ENCODE measurements at places on chromosomes 3 and 15.
A peak's percentile ranks its signal among the peaks of the same experiment; 100 is the strongest.

GRCh38 chr15:84022516-84022915 lies 213.1 kb upstream of the GOLGA6L4 start:
- DNase-seq: no peak

DNA sequence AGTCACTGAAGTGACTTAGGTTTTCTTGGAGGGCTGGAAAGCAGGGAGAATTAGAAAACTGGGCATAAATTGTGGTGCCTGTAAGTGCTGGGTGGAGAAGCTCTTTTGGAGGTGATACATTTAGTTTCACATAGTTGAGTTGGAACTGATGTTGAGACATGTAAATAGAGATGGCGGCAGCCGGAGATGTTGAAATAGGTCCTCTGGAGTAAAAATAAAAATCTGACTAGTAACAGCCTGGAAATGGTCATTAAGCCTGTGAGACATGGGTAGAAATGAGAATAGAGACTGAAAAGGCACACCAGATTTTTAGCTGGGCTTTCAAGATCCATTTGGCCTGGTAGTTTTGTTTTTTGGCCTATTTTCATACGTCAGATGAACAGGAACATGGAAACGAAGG lies 2.9 kb upstream of the NIT2 start:
- no peak for DNase-seq

DNA sequence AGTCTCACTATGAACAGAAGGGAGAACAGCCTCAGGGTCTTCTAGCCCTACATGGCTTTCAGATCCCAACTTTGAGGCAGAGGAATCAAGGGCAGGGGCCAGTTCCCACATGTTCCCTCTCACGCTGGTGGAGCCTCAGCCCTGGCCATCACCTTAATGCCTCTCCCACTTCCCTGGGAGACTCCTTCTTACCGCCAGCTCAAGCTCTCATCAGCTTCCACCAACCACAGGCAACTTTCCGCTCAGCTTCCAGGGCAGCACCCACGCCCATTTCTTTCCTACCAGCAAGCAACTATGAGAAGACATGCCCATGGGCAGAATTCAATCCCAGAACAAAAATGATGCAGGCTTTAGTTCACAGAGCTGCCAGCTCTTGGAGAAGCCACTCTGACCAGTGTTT lies 63.5 kb downstream of the RUBCN start:
- DNase-seq: no peak

DNA sequence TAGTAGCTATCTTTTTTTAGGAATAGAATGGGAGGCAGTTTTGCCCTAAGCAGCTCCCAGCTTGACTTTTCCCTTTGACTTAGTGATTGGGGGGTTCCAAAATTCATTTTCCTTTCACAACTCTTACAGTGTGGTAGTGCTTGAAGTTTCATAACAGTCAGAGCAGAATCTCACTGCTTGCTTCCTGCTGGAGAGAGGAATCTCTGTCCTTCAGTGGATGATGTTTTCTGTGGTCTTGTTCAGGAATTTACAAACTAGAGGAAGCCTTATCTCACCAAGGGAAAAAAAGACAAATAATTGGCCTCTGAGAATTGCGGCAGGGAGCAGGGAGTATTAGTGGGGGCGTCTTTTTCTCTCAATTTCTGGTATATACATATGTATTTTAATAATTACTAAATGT lies 326.6 kb upstream of the C2CD4B start:
- no peak for DNase-seq

DNA sequence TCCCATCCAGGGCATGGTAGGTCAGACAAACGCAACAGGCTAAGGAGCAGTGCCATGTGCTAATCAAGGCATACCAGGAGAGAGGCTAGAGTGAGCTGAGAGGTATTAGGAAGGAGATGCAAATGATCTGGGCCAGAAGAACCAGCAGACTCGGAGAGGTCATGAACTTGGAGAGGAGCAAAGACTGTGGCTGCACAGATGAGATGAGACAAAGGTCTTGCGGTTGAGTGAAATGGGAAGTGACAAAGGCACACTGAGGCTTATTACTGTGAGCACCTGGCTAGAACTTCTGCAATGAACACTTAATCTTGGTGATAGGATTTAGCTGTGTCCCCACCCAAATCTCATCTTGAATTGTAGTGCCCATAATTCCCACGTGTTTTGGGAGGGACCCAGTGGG lies 380.2 kb downstream of the ULK4 start:
- DNase-seq: no peak

GRCh38 chr15:80579611-80580010 lies 115.5 kb upstream of the ABHD17C start:
- DNase-seq: no peak

GRCh38 chr3:56845505-56845904 lies 43.8 kb upstream of the ARHGEF3 start:
- DNase-seq: no peak

DNA sequence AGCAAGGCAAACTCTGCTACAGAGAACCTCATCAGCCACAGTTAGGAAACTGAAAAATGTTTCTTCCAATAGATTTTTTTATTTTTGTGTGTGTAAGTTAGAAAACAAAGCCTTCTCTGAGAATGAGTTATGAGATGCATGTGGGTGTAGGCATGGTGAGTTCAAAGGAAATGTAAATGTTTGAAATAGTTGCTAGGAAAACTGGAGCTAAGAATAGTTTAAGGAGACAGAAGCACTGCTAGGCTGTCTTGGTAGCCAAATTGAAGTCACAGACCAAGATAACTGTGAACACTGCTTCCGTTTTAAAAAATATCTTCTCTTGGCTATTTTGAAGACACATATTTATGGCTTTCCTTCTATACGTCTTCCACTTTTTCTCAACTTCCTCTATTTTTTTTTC lies 1501.2 kb upstream of the CADM2 start:
- no peak for DNase-seq

- DNase-seq: peak; percentile 13
Observed at GRCh38 chr15:65937476-65937875, 68.2 kb downstream of the RAB11A start.

- DNase-seq: peak; percentile 34
Observed at GRCh38 chr15:30905821-30906220, 2.1 kb downstream of the FAN1 start.

GRCh38 chr3:142028243-142028777 lies 121.0 kb downstream of the TFDP2 start:
- DNase-seq: peak; percentile 53

GRCh38 chr15:85073556-85074194 lies 92.0 kb downstream of the PDE8A start:
- DNase-seq: peak; percentile 21

DNA sequence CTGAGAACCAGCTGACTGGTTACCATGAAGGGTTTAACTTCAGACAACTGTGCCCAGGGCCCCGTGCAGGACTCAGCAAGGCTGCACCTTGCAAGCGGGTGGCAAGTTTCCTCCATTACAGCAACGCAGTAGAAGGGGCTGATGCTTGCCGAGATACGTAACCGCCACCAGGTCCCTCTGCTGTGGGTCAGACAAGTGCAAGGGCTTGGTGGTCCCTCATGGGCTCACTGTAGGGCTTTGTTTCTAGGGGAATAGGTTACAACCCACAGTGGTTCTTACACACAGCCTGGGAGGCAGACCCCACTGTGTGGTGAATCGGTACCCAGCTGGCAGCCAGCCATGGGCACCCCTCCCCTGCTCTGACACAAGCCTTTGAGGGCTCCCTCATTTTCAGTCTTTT lies 15.5 kb upstream of the SNRPA1 start:
- no peak for DNase-seq

GRCh38 chr3:20458994-20459716 lies 273.1 kb upstream of the SGO1 start:
- no peak for DNase-seq

DNA sequence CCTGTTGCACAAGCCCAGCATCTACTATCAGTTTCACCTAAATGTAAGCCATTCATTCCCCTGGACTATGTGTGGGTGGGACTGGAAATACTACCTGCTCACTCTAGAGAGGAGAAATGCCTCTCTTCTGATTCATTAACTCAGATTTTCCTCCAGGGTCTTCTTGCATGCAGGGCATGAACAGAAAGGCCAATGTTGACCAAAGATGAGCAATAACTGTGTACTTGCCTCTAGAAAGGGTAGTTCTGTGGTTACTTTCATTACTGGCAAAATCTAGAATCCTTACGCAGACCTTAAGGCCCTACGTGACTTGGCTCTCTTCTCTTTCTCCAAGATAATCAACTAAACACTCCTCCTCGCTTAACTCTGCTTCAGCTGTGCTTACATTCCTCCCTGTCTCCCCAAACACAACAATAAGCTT lies 81.4 kb upstream of the PSMD6 start:
- no peak for DNase-seq

DNA sequence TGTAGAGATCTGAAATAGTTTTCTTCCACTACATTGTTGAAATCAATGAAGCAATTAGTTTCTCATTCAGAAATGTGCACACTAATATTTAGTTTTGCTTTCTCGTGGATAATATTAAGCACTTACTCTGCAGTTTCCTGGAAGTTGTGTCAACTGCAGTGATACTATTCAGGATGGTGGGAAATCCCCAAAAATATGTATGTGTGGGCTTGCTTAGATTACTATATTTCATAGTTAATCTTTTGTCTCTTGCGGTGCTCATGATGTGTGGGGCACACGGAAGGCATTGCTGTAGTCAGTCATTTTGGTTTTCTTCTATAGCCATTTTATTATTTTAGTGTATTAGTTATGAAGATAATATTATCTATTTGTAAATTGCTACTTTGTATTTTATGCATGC lies 19.7 kb downstream of the RAB11A start:
- no peak for DNase-seq

DNA sequence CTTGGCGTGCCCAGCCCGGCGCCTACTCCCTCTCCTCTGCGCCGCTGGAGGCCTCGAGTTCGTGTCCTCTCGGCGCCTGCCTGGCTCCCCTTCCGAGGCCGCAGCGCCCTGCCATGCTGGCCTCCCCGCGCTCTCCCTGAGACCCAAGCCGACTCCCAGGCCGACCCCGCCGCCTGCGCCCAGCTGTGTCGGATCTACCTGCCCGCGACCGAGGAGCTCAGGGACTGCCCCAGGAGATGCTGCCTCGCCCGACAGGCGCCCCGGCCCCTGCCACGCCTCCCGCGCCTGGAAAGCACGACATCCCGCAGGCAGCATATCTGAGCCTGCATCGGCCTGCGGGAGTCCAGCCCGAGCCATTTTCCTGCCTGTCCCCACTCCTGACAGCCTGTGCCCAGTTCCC lies 16.1 kb downstream of the PAQR9 start:
- DNase-seq: no peak

DNA sequence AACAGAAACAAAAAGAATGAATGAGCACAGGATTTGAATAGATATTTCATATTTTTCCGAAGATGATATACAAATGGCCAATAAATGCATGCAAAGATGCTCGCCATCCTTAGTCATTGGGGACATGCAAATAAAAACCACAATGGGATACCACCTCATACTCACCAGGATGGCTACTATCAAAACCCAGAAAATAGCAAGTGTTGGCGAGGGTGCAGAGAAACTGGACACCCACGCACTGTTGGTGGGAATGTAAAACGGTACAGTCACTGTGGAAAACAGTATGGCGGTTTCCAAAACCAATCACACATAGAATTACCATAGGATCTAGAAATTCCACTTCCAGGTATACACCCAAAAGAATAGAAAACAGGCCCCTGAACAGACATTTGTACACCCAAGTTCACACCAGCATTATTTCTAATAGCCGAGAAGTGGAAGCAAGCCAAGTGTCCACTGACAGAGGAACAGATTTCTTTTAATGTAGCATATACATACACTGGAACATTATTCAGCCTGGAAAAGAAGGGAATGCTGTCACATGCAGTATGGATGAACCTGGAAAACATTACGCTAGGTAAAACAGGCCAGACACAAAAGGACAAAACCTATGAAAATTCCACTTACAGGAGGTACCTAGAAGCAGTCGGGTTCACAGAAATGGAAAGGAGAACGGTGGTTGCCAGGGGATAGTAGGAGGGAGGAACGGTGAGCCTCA lies 3.6 kb downstream of the RNF168 start:
- no peak for DNase-seq

DNA sequence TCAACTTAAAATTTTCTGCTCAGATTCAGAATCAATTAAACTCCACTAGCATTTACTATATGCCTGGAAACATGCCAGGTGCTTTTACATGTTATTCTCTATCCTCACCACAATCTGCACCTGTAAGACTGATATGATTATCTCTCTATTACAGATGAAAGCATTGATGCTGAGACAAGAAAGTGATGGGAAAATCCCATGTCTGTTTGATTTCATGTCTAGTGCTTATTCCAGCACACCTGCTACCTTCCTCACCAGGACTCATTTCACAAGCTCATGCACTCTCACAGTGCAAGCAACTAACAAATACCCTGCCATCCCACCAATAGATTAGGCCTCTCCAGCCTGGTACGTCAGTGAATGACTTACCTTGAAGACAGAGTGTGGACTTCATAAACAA lies 25.0 kb upstream of the BCL6 start:
- DNase-seq: no peak

DNA sequence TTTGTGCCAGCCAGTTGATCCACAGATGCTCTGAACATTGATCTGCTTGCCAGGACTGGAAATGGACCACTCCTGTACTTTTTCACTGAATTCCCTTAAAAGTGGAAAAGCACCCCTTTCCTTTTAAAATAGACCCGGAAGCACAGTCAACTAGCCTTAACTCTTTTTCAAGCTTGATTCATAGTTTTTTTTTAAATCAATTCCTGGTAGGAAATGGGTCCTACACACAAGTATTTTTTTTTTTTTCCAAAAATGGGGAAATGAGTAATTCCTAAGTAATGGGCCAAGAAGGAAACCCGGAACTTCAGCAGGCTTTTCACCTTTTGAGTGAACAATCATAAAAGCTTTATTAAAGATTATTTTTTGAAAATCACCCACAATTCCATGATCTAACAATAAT lies 234.4 kb upstream of the ADAMTS9 start:
- DNase-seq: no peak

GRCh38 chr15:68789534-68790241 lies 31.0 kb downstream of the ANP32A start:
- no peak for DNase-seq

DNA sequence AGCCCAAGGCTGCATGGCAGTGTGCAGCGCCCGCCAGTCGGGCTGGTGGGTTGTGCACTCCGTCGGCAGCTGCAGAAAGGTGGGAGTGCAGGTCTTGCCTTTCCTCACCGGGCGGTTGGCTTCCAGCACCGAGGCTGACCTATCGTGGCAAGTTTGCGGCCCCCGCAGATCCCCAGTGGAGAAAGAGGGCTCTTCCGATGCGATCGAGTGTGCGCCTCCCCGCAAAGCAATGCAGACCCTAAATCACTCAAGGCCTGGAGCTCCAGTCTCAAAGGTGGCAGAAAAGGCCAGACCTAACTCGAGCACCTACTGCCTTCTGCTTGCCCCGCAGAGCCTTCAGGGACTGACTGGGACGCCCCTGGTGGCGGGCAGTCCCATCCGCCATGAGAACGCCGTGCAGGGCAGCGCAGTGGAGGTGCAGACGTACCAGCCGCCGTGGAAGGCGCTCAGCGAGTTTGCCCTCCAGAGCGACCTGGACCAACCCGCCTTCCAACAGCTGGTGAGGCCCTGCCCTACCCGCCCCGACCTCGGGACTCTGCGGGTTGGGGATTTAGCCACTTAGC lies 4.3 kb downstream of the ISL2 start:
- DNase-seq: no peak

GRCh38 chr15:72312605-72313447 lies 7.1 kb downstream of the CELF6 start:
- peak; percentile 43 for DNase-seq

- DNase-seq: peak; percentile 65
Observed at GRCh38 chr15:59555696-59556095, 55.9 kb upstream of the GCNT3 start.

- DNase-seq: no peak
Observed at GRCh38 chr15:35530698-35531097, 15.3 kb downstream of the DPH6 start.

All from Caki2 (cell line).